ENCODE measurements at places on chromosomes 2 and 18.

DNA sequence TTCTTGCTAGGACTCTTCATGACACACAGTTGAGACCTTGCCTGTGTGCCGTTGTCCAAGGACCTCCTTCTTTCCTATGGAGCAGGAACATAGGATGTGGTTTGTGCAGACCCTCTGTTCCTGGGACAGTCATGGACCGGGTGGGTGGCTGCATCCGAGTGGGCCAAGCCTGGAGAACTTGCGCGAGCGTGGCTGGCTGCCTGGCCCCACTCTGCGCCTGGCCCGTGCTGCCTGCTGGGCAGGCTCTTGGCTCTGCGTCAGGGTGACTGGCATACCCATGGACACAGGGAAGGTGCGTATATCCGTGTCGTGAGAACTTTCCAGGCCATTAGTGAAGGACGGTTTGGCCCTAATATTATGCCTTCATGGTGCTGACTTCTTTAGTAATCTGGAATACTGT, 68.2 kb downstream of the DCDC2C start:
- DNase-seq, result no peak

GRCh38 chr2:138536302-138536701, 34.7 kb downstream of the SPOPL start:
- no peak for DNase-seq

GRCh38 chr2:189249171-189249570, 69.6 kb upstream of the COL5A2 start:
- no peak for DNase-seq

GRCh38 chr18:49795612-49796552, 17.5 kb downstream of the ACAA2 start:
- DNase-seq, result no peak

GRCh38 chr2:205682239-205682970, at the start of gene NRP2:
Gene NRP2 (plus strand): TSS chr2:205682501. CDS start chr2:205683291, 790 bp downstream.
- DNase-seq, result peak; percentile 43

DNA sequence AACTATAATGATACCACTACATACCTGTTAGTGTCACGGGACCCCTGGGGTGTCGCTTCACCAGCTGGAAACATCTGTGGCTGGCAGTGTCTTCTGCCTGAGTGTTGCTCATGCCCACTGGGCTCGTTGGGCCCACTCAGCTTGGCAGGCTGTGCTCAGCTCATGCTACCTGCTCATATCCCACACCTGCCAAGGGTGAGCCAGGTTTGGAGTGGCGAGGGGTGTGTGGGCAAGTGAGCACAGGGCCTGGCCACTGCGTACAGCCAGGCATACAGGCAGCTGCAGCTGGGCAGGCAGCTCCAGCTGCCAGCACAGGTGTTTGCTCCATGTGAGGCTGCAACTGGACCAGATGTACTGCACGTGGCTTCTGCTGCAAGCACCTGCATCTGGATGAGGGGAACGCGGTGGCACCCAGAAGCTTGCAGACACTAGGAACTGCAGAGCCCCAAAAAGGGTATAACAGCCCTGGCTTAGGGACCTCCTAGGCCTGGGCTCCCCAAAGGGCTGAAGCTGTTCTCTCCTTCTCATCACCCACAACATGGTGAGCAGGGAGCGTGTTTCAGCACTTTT, 70.1 kb downstream of the SUCLG1 start:
- no peak for DNase-seq

- DNase-seq, result no peak
Measured at GRCh38 chr2:46051085-46051484, 246.1 kb upstream of the EPAS1 start.

All from CD4-positive, alpha-beta T cell treated with Interleukin-6 for 4 hours (primary cell).